Activated T-cell treated with anti-CD3 and anti-CD28 coated beads, Interleukin-2, amount 50 U/mL, for 1 hour (primary cell): ENCODE measurements at places on chromosomes 13 and 19.

DNA sequence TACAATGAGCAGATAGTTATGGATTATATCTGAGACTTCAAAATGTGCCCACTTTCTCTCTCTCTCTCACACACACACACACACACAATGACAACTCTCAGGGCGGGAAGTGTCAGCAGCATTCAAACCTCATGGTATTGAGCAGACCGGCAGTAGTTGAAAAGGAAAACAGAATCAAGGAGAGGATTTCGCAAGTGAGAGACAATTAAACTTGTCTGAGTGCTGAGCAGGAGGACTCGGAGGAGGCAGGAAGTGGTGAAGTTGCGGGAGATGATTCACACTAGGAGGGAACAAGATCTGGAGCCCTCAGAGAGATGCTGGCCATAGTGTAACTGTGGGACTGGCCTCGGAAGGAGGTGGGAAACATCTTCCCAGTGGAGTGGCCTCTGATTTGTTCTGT is 353.1 kb downstream of the EFNB2 start:
- DNase-seq: no peak

GRCh38 chr13:64000321-64000720 is 2584.7 kb upstream of the PCDH20 start:
- DNase-seq: no peak

DNA sequence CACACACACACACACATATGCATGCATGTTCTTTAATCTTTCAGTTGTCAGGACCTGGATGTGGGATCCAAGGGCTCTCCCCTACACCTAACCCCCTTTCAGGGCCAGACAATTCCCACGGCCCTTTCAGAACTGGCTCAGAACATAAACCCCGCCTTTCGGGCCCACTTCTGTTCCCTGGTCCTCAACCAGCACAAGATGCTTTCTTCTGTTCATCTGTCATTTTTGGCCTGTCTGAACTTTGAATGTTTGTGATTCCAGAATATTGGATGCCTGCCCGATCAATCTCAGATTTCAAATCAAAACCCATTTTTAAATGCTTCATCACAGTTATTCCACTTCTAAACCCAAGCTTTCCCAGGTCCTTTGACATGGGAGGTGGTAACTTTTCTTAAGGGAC is 167.3 kb downstream of the USP12 start:
- no peak for DNase-seq

- no peak for DNase-seq
Measured at GRCh38 chr13:20377720-20378119, 145.6 kb upstream of the GJB6 start.

DNA sequence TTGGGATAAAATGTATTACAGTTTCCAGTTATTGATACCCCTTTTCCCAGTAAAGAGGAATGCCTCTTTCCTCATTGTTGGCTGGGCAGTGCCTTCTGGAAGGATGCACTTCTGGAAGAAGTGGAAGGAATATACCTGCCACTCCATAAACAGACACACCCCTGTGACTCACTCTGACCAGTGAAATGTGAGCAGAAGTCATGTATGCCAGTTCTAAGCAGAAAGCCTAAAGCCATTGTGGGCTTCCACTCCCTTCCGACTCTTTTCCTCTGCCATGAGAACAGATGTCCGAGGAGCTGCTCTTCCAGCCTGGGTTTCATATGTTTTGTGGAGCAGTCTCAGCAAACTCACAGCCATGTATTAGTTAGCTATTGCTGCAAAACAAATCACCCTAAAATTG is 166.1 kb upstream of the SERP2 start:
- DNase-seq: no peak

DNA sequence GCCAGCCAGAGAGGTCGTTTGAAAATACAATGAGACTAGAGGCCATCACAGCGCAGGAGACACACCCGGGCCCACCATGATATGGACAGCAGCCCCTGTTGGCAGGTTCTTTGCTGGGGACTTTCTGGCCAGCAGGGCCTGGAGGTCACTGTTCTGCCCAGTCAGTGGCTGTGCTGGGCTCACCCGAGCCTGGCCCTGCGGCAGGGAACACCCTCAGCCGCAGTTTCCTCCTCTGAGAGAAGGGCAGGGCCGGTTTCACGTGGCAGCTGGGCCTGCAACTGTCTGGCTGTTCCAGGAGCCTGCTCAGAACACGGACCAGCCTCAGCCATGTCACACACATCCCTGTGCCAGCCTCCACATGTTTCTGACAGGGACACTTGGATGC is 39.4 kb downstream of the ADPRHL1 start:
- no peak for DNase-seq

- no peak for DNase-seq
Measured at GRCh38 chr19:55196803-55197202, 12.5 kb downstream of the PTPRH start.

DNA sequence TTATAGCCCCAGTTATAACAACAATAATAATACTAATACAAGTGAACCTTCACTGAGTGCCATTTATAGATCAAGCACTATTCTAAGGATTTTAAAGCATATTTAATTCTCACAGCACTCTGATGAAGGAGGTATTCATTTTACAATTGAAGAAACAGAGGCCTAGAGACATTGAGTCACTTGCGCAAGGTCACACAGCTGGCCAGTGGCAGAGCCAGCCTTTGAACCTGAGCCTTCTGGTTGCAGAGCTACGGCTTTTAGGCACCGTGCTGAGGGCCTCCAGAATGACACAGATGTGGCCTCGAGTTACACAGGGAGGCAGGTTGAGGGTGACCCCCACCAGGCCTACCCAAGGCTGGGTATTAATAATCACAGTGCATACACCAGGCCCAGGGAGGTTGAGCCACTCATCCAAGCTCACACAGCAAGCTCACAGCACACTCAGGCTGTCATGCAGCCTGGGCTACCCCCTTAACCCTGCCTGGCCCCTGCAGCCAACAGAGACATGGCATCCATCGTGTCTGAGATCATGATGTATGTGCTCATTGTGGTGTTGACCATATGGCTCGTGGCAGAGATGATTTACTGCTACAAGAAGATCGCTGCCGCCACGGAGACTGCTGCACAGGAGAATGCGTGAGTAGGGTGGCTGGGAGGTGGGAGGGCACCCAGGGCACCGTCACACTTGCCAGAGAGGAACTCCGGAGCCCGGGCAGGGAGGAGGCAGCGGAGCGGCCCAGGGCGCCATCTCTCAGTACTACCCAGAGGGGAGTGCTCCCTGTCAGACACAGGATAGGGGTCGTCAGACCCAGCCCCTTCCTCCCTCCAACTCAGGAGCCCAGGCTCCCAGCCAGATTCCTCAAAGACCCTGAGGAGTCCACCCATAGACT is 2.7 kb upstream of the HPN start:
- DNase-seq: no peak

- no peak for DNase-seq
Measured at GRCh38 chr13:67481445-67481844, 251.3 kb upstream of the PCDH9 start.

DNA sequence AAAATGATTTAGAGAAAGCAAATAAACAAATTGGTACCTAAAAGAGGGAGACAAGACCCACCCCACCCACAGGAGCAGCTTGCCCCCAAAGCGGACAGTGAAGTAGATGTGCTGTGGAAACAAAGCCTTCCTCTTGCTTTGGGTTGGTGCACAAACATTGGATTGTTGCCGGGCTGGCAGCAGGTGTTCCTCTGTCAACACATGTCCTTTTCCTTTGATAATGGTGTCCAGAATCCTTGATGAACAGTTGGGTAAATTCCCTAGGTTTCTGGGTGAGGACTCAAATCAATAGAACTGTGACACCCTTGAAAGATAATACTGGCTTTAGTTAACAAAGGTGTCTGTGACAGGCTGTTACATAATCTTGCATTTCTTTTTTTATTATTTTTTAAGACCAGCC is 311.8 kb downstream of the SPRY2 start:
- DNase-seq: no peak

DNA sequence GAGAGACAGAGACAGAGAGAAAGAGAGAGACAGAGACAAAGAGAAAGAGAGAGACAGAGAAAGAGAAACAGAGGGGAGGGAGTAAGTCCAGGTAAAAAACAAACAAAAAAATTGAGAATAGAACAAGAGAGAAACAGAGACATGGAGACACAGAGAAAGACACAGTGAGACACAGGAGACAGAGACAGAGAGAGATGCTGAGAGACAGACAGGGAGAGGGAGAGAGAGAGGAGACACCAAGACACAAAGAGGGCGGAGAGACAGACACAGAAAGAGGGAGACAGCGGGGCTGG is 5.8 kb upstream of the PROZ start:
- no peak for DNase-seq

- no peak for DNase-seq
Measured at GRCh38 chr13:51786425-51787265, 17.3 kb downstream of the DHRS12 start.

DNA sequence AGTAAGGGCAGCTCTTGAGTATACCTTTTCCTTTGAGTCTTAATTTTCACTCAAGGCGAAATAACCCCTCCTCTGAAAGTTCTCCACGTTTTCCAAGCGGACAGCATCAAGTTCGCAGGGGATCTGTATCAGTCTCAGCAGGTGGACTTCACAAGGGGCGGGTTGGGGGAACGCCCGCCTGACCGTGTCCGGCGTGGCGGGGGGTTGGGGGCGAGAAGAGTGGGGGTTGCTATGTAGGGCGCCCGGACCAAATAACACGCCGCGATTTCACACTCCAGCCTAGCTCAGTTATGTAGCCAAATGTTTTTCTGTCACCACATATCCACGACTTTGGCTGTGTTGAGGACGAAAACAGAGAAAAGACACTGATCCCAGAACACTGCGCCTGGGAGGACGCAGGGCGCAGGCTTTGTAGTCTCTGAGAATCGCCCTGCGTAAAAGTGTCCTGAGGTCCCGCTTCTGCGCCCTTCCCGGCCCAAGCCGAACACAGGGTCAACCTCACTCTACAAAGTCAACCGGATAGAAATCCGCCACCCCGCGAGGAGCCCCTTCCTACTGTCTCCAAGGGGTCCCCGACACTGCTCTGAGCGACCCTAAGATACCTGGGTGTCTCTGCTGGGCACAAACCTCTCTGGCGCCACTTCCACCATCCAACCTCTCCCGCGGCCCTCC is 524 bp downstream of the RUBCNL start:
- no peak for DNase-seq

GRCh38 chr13:29165840-29166239 is 345.7 kb downstream of the MTUS2 start:
- no peak for DNase-seq

GRCh38 chr13:76481738-76482137 is 404.5 kb downstream of the KCTD12 start:
- no peak for DNase-seq
